ENCODE measurements at places on chromosomes 3 and 15. TPM values are rescaled to one million over a fixed set of nuclear protein-coding genes. Genes with fewer than 3 reads are reported as not detected.

The HRG gene
- under 0.01 TPM for total RNA-seq

The LAMB2 gene
- 458 TPM for total RNA-seq

The MUC13 gene
- 0.18 TPM for total RNA-seq

The ITIH3 gene
- 0.09 TPM for total RNA-seq

The MINAR1 gene
- 0.57 TPM for total RNA-seq

The SNTN gene
- total RNA-seq = not detected

The LEKR1 gene
- total RNA-seq = 0.43 TPM

The FGD5 gene
- total RNA-seq = 0.14 TPM

The PLSCR5 gene
- not detected for total RNA-seq

The FNDC3B gene
- total RNA-seq = 153 TPM

The MOBP gene
- not detected for total RNA-seq

The CNTN4 gene
- total RNA-seq = 2.9 TPM

The LSAMP gene
- total RNA-seq = 11.6 TPM

The NDN gene
- total RNA-seq = 41.5 TPM

The PAK6 gene
- not detected for total RNA-seq

The NDUFB4 gene
- total RNA-seq = 36.8 TPM

The HRH1 gene
- total RNA-seq = 37.0 TPM

The GABRR3 gene
- 0.09 TPM for total RNA-seq

The LRRFIP2 gene
- 41.6 TPM for total RNA-seq

The SLCO3A1 gene
- 5.7 TPM for total RNA-seq

The ZFYVE19 gene
- total RNA-seq = 20.1 TPM

The PODXL2 gene
- 1.00 TPM for total RNA-seq

The RNF111 gene
- total RNA-seq = 12.1 TPM

The HGD gene
- total RNA-seq = 0.71 TPM

The CP gene
- 1.1 TPM for total RNA-seq

The WDR93 gene
- under 0.01 TPM for total RNA-seq

The ATP10A gene
- 10.4 TPM for total RNA-seq

The TNK2 gene
- total RNA-seq = 4.0 TPM

The CTXN2 gene
- total RNA-seq = not detected

The GOLGA8J gene
- total RNA-seq = not detected

The LHFPL4 gene
- total RNA-seq = 0.09 TPM

The MAP1A gene
- total RNA-seq = 40.8 TPM

The ADAMTSL3 gene
- total RNA-seq = 0.14 TPM

The TGM5 gene
- total RNA-seq = not detected

The PLXNB1 gene
- total RNA-seq = 24.6 TPM

The CPN2 gene
- not detected for total RNA-seq

The RAB6B gene
- total RNA-seq = 0.37 TPM

The MKRN2OS gene
- total RNA-seq = not detected

The LRRC31 gene
- total RNA-seq = not detected

The MUC20 gene
- total RNA-seq = 0.74 TPM

The KNG1 gene
- not detected for total RNA-seq

The TRAT1 gene
- total RNA-seq = not detected

The ACP3 gene
- total RNA-seq = 1.3 TPM

The SCG5 gene
- total RNA-seq = 13.7 TPM

Data from smooth muscle cell of bladder (primary cell).